ENCODE measurements at places on chromosomes 2 and 18. TPM values are rescaled to one million over a fixed set of nuclear protein-coding genes. Genes with fewer than 3 reads are reported as not detected.
A peak's percentile ranks its signal among the peaks of the same experiment; 100 is the strongest.

GRCh38 chr18:34771958-34772357 lies 61.9 kb downstream of the DTNA start:
- no peaks in the 10 kb centered on the region for H3K36me3 ChIP-seq
- H3K4me3 ChIP-seq = no peak overlapping the region
- peaks cover 56% of the 10 kb centered on the region for H3K4me1 ChIP-seq
- no peaks in the 10 kb centered on the region for H3K27me3 ChIP-seq

DNA sequence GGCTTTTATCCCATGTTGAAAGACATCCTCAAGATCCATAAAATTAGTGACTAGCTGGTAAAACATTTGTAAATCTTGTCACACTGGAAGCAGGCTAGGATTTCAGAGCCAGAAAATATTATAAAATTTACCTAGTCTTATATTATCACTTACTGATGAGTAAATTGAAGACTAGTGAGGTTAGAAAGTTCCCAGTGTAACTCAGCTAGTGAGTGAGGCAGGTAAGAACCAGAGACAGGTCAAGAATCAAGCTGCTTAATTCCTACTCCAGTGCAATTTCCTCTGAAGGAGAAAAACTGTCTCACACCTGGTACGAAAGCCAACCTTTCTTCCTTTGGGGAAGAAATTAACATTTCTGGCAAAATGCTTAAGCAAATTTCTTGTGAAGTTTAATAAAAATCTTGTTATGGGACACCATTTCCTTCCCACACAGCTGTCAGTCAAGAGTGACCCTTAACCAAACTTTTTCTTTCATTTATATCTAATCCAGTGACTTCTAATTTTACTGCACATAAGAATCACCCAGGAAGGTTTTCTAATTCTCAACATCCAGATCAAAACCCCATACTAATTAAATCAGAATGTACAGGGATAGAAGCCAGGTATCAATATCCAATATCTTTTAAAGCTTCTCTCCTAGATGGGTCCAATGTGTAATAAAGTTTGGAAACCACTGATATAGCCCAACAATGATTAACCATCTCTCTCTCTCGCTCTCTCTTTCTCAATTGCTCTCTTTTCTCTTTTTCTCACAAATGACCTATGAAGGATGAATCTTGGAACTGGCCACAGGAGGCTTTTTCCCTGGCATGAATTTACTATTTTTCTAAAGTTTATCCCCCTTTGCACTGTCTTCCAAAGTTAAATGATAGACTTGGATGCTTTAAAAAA lies 264.3 kb upstream of the SLC39A10 start:
- H3K4me3 ChIP-seq = no peak overlapping the region
- no peaks in the 10 kb centered on the region for H3K4me1 ChIP-seq
- no peaks in the 10 kb centered on the region for H3K36me3 ChIP-seq
- no peak overlapping the region for H3K27ac ChIP-seq
- DNase-seq = no peak

GRCh38 chr2:138104071-138104470 lies 139.8 kb downstream of the HNMT start:
- no peak for DNase-seq
- no peak overlapping the region for H3K4me3 ChIP-seq
- peaks cover 7% of the 10 kb centered on the region for H3K4me1 ChIP-seq
- peaks cover 27% of the 10 kb centered on the region for H3K27me3 ChIP-seq

The GALNT5 gene
- 30.0 TPM for total RNA-seq

DNA sequence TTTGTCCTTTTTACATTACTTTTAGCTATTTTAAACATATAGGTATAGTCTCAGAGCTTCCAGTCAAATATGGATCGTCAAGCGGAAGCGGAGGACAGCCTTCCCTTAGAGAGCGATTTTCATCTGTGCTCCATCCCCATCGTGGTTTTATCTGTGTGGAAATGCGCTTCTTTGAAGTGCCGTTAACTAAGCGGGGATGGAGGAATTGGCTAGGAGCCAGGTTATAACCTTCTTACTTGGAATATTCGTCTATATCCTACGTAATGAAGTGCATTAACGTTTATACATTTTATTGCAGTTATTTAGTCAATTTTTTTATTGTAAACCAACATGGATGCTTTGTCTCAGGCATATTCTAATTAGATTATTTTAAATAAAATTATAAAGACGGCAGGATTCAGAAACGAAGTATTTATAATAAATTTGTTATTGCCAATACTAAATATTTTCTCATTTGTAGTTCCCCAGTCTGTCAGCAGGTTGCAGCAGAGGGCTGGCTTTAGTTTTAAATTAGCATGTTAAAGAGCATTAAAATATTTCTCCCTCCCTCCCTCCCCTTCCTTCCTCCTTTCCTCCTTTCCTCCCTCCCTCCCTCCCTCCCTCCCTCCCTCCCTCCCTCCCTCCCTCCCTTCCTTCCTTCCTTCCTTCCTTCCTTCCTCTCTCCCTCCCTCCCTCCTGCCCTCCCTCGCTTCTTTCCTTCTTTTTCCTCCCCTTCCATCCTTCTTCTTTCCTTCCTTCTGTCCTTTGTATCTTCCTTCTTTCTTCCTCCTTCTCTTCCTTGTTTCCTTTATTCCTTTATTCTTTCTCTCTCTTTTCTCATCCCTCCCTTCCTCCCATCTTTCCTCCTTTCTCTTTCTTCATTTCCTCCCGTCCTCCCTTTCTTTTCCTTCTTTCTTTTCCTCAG lies 80.6 kb upstream of the DOCK10 start:
- DNase-seq = no peak
- H3K36me3 ChIP-seq = no peaks in the 10 kb centered on the region
- H3K27me3 ChIP-seq = no peaks in the 10 kb centered on the region
- H3K27ac ChIP-seq = no peak overlapping the region

GRCh38 chr2:215833531-215834162 lies 179.7 kb downstream of the MREG start:
- H3K27me3 ChIP-seq = no peaks in the 10 kb centered on the region
- peak overlapping the region; percentile 29 for H3K27ac ChIP-seq
- H3K36me3 ChIP-seq = no peaks in the 10 kb centered on the region
- DNase-seq = no peak
- H3K4me3 ChIP-seq = no peak overlapping the region

DNA sequence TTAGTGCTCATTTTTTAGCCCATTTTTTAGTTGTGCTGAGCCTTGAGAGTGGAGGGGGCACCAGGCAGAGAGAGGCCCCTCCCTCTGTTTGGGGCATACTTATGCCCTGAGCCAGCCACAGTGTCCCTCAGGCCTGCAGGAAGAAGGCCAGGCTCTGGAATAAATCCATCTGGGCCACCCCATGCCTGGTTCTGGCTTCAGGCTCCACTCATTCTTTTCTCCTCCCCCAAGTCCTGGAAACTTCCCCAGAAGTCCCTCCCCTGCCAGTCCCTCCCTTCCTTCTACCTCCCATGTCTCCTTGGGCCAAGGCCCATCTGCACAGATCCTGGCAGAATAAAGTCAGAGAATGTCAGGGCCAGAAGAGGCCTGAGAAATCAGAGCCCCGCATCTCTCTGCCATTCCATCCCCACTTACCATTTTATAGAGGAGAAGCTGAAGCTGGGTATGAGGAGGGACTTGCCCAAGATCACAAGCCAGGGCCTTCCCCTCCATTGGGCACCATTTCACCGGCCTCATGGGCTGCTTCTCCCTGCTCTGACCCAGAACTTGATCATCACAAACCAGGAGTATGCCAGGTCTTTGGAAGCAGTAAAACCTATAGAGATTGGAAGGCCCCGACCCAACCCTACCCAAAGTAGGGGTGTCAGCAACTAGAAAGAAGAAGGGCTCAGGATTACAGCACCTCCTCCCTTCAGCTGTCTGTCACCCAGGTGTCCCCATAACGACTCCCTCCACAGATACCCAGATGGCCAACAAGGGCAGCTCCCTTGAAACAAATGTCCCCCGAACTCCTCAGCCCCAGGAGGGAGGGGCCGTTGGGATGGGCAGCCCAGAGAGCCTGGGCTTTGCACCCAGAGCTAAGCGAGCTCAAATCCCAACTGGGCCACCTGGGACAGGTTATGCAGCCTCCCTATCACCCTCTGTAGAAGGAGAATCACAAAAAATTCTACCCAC lies 108.4 kb downstream of the POLR1A start:
- DNase-seq = peak; percentile 37
- H3K4me3 ChIP-seq = peak overlapping the region; percentile 5
- H3K27ac ChIP-seq = peak overlapping the region; percentile 94
- H3K27me3 ChIP-seq = no peaks in the 10 kb centered on the region
- peaks cover 2% of the 10 kb centered on the region for H3K36me3 ChIP-seq

- peaks cover 2% of the 10 kb centered on the region for H3K36me3 ChIP-seq
- H3K27ac ChIP-seq = peak overlapping the region; percentile 46
- no peak for DNase-seq
- no peaks in the 10 kb centered on the region for H3K27me3 ChIP-seq
Observed at GRCh38 chr2:105798595-105798994, 53.9 kb downstream of the NCK2 start.

The FEV gene
- total RNA-seq = not detected

- no peaks in the 10 kb centered on the region for H3K36me3 ChIP-seq
- DNase-seq = no peak
- no peak overlapping the region for H3K27ac ChIP-seq
- H3K4me3 ChIP-seq = no peak overlapping the region
Observed at GRCh38 chr2:70712916-70713315, 55.1 kb downstream of the ADD2 start.

- H3K4me1 ChIP-seq = peaks cover 38% of the 10 kb centered on the region
- no peak for DNase-seq
- no peaks in the 10 kb centered on the region for H3K36me3 ChIP-seq
- no peak overlapping the region for H3K4me3 ChIP-seq
Observed at GRCh38 chr2:28676152-28676835, 75.3 kb upstream of the PPP1CB start.

GRCh38 chr2:163594497-163594896 lies 141.3 kb downstream of the FIGN start:
- no peak overlapping the region for H3K4me3 ChIP-seq
- H3K27me3 ChIP-seq = no peaks in the 10 kb centered on the region

DNA sequence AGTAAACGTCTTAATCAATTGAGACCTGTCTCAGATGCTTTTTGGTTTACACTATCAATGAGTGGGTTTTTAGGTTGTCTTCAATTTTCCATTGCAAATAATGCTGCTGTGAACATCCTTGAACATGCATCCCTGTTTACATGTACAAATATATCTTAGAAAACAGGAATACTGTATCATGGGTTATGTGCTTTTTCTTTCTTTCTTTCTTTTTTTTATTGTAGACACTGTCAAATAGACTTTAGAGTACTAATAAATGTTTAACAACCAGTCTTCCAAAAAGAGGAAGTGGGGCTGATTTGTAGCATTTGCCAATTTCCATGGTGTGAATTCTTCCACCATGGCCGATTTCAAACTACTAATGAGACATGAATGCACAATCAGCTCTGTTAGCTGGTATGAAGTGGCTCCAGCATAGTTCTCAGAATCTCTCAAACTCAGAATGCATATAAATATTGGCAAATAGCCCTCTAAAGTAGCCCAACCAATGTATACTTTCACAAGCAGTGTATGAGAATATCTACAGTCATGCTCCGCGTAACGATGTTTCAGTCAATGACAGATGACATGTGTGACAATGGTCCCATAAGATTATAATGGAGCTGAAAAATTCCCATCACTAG lies 50.3 kb upstream of the B3GNT2 start:
- H3K4me1 ChIP-seq = peaks cover 16% of the 10 kb centered on the region
- no peak for DNase-seq
- H3K27ac ChIP-seq = no peak overlapping the region
- H3K27me3 ChIP-seq = no peaks in the 10 kb centered on the region

The CCDC141 gene
- not detected for total RNA-seq

DNA sequence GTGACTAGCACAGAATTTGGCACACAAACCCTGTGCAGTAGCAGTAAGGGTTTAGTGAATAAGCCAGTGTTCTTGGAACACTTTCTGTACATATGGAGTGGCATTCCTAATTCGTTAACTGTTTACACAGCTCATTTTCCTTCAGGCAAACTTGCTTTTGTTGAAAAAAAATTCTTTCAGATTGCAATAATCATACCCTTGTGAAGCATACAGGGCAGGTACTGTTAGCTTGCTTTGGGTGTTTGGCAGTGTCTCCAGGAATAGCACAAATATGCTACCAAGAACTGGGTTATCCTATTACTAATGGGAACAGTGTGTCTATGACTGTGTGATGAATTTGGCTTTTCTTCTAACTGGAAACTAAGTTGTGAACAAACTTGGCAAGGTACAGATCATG lies 33.4 kb downstream of the UGP2 start:
- H3K27ac ChIP-seq = no peak overlapping the region
- H3K4me3 ChIP-seq = no peak overlapping the region
- no peak for DNase-seq
- H3K4me1 ChIP-seq = peaks cover 49% of the 10 kb centered on the region
- H3K27me3 ChIP-seq = no peaks in the 10 kb centered on the region

GRCh38 chr2:111184725-111185310 lies 64.1 kb downstream of the BCL2L11 start:
- DNase-seq = no peak
- H3K27ac ChIP-seq = no peak overlapping the region
- H3K27me3 ChIP-seq = no peaks in the 10 kb centered on the region
- no peaks in the 10 kb centered on the region for H3K36me3 ChIP-seq
- peaks cover 6% of the 10 kb centered on the region for H3K4me1 ChIP-seq

GRCh38 chr2:18156002-18156401 lies 277.5 kb downstream of the KCNS3 start:
- DNase-seq = no peak
- H3K4me1 ChIP-seq = no peaks in the 10 kb centered on the region
- no peak overlapping the region for H3K4me3 ChIP-seq
- H3K27ac ChIP-seq = no peak overlapping the region

GRCh38 chr2:166180951-166181812 lies 53.4 kb upstream of the SCN1A start:
- no peaks in the 10 kb centered on the region for H3K27me3 ChIP-seq
- H3K27ac ChIP-seq = peak overlapping the region; percentile 85
- peak; percentile 48 for DNase-seq
- H3K4me3 ChIP-seq = no peak overlapping the region

DNA sequence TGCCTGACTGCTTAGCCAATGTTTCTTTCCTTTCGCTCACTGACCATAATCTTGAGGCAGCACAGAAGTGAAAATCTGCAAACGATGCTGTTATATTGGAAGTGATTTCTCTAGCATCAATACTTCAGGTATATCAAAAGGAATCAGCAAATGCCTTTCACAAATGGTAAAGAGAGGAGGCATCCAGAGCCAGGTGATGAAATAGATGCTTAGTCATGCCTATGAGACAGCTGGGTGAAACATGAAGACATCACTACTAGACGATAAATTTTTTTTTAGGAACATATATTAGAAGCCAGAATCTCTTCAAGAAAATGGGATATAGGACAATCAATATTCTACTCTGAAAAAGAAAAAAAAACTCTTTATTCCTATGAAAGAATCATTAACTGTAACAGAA lies 249.2 kb upstream of the SLC39A10 start:
- H3K4me1 ChIP-seq = peaks cover 15% of the 10 kb centered on the region
- no peak overlapping the region for H3K4me3 ChIP-seq
- H3K27me3 ChIP-seq = no peaks in the 10 kb centered on the region
- H3K36me3 ChIP-seq = no peaks in the 10 kb centered on the region

The NCKAP5 gene
- total RNA-seq = 0.87 TPM

GRCh38 chr2:170026361-170026760 lies 151.6 kb upstream of the MYO3B start:
- no peak for DNase-seq
- H3K27ac ChIP-seq = no peak overlapping the region
- H3K36me3 ChIP-seq = peaks cover 15% of the 10 kb centered on the region
- H3K27me3 ChIP-seq = no peaks in the 10 kb centered on the region
- peaks cover 10% of the 10 kb centered on the region for H3K4me1 ChIP-seq
- no peak overlapping the region for H3K4me3 ChIP-seq

GRCh38 chr18:26008096-26008495 lies 82.3 kb downstream of the SS18 start:
- peaks cover 4% of the 10 kb centered on the region for H3K4me1 ChIP-seq
- DNase-seq = no peak
- no peak overlapping the region for H3K27ac ChIP-seq
- peaks cover 6% of the 10 kb centered on the region for H3K36me3 ChIP-seq

- H3K4me3 ChIP-seq = no peak overlapping the region
- DNase-seq = no peak
- peaks cover 3% of the 10 kb centered on the region for H3K4me1 ChIP-seq
Observed at GRCh38 chr18:32461709-32462272, 8.9 kb downstream of the GAREM1 start.

All from chondrocyte (in vitro differentiated cells).